ENCODE measurements at places on chromosomes 13 and 19. TPM values are rescaled to one million over a fixed set of nuclear protein-coding genes. Genes with fewer than 3 reads are reported as not detected.
A peak's percentile ranks its signal among the peaks of the same experiment; 100 is the strongest.

DNA sequence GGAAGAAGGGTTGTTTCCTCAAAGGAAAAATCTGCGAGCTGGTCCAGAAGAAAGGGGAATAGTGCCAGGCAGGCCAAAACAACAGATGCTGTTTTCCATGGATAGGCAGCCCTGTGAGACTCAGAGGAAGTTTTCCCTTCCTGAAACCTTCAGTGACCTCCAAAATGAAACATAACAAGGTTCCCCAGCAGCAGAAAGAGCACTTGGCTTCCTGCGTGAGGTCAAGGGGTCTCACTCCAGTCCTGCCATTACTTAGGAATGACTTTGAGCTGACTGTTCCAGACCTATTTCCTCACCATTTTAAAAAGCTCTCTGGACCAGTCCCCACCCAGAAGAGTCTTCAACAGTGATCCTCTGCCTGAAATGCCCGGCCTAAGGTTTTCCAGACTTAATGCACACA lies 104.6 kb upstream of the IPO5 start:
- DNase-seq = no peak

GRCh38 chr19:16655727-16656126 lies 4.2 kb downstream of the SMIM7 start:
- DNase-seq = no peak

DNA sequence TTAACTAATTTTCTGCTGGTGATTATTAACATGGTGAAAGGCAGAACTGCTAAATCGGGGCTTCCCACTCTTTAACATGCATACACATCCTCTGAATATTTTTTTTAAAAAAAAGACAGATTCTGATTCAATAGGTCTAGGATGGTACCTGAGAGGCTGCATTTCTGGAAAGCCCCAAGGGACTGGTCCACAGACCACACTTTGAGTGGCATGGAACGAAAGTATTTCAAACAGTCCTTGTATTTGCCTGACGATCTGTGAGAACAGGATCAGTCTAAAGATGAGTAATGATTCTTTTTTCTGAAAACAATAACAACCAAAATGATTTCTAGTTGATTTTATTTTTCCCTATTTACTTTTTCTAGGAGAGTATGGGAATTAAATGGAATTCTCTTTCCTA lies 16.7 kb upstream of the SPART start:
- no peak for DNase-seq

Gene KIR3DL2
- not detected for total RNA-seq

Gene MEX3D
- total RNA-seq = 94.9 TPM

DNA sequence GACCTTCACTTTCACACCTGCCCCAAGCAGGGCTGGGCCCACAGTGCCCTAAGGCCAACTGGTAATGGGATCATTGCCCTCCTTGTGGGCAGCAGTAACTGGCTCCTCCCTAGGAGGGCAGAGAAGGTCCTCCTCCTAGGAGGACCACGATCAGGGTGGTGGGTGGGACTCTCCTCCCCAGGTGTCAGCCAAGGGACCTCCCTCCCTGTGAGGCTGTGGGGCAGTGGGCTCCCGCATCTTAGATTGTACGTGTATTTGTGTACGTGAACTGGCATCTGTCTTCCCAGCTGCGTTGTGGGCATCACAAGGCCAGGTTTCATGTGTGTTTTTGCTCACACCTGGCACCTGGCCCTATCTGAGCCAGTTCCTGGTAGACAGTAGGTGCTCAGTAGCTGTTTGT lies 111.8 kb downstream of the SOX1 start:
- no peak for DNase-seq

Gene LRRC25
- total RNA-seq = not detected

Gene CPB2
- total RNA-seq = not detected

Gene CILP2
- total RNA-seq = 17.0 TPM

DNA sequence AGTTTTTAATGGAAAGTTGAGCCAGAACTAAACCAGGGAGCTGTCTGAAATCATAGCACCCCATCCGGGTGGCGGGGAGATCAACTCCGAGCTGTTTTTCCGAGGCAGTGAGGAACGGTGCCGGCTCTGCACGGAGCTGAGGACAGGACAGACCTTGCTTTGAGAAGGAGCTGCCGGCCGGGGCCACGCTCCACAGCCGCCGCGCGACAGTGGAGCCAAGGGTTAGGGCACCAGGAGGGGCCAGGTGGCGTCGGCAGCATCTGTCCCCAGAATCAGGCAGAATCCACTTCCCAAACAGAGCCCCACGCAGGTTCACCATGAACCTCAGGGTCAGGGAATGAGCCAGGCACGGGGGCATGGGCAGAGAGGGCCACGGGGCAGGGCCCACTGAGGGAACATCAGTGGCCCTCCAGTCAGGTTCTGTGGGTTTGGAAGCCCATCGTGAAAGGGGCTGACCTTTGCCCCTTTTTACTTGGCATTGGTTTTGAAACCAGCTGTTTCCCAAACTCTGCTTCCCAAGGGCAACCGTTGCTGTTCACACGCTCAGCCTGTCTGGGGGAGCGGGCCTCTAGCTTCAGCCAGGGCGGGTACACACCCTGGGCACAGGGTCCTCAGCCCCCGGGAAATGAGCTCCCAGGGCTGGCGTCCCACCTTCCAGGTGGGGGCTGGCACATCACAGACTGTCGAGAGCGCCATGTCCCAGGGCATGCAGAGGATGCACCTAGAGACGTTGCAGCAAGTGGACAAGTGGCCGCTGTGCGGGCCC lies 18.1 kb downstream of the PEX11G start:
- no peak for DNase-seq

- peak; percentile 63 for DNase-seq
Observed at GRCh38 chr19:35267353-35267817, 1.4 kb upstream of the USF2 start.

DNA sequence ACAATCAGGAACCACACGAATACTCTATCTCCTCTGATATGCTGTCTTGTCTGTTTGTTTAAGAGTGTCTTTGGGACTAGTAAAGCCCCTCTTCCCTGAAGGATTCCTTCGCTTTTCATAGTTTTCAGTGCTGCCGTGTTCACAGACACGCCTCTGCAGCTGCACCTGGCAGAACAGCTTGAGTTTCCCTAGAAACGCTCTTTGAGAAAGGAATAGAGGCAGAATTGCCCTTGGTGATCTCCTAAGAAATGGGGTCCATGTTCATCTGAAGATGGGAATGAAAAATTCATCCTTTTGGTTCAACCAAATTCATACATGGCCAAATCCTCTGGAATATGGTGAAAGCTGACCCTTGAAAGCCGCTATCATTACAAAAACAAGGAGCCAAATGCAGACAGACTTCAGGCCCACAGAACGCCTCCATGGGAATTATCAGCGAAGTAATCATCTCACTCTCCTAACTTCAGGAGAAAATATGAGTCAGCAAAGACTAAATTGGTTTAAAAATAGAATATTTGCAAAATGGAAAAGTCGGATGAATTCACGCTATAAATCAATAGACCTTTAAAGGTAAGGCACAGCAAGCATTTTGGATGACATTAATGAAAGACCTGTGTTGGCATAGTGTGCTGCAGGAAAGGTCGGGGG lies 5.5 kb downstream of the SACS start:
- no peak for DNase-seq

Gene SIAH3
- total RNA-seq = 0.35 TPM

GRCh38 chr19:3033595-3034405 lies 4.7 kb upstream of the TLE2 start:
- no peak for DNase-seq

Gene TRAPPC6A
- total RNA-seq = 23.3 TPM

DNA sequence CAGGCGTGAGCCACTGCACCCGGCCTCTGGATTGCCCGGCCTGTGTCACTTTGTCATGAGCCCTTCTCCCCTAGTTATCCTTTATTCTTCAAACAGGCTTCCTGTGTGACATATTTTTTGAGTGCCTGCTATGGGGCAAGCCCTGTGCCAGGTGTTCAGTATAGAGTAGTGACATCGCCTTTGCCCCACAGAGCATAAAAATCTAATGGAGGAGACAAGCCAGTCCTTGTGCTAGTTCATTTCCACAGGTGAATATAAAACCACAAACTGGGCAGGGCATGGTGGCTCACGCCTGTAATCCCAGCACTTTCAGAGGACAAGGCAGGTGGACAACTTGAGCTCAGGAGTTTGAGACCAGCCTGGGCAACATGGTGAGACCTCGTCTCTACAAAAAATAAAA lies 43.2 kb downstream of the BBC3 start:
- DNase-seq = no peak

GRCh38 chr13:50459046-50459445 lies 384.4 kb downstream of the DLEU7 start:
- DNase-seq = no peak

Gene SYDE1
- total RNA-seq = 21.4 TPM

GRCh38 chr19:821231-821824 lies 427 bp downstream of the PLPPR3 start:
- DNase-seq = peak; percentile 67

GRCh38 chr13:45316338-45316737 lies 24.6 kb downstream of the TPT1 start:
- no peak for DNase-seq

- DNase-seq = peak; percentile 48
Observed at GRCh38 chr13:81171065-81171647, 830.2 kb upstream of the SPRY2 start.

Gene MTRF1
- 28.7 TPM for total RNA-seq

- DNase-seq = no peak
Observed at GRCh38 chr19:15248106-15248505, 15.9 kb upstream of the EPHX3 start.

DNA sequence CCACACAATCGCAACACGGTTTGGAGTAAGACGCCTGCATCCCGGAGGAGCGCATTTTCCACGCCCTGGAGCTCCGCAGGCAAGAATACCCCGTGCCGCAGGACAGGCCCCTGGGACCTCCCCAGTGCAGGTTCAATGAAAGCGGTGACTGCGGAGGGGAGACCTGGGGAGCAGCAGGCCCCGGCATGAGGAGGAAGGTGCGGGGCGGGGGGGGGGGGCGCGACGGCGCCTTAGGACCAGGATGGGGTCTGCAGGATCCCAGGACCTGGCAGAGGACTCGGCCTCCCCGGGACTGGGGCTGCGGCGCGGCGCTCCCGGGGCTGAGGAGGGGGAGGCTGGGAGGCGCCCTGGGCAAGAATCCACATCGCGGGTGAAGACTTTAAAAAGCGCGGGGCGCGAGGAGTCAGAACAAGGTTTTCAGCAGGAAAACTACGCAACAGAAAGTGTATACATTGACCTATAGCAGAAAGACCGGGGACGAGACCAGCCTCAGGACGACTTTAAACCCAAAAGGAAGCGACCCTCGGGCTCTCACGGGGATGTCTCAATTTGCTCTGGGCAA lies 432 bp downstream of the ZNF611 start:
- DNase-seq = peak; percentile 39

DNA sequence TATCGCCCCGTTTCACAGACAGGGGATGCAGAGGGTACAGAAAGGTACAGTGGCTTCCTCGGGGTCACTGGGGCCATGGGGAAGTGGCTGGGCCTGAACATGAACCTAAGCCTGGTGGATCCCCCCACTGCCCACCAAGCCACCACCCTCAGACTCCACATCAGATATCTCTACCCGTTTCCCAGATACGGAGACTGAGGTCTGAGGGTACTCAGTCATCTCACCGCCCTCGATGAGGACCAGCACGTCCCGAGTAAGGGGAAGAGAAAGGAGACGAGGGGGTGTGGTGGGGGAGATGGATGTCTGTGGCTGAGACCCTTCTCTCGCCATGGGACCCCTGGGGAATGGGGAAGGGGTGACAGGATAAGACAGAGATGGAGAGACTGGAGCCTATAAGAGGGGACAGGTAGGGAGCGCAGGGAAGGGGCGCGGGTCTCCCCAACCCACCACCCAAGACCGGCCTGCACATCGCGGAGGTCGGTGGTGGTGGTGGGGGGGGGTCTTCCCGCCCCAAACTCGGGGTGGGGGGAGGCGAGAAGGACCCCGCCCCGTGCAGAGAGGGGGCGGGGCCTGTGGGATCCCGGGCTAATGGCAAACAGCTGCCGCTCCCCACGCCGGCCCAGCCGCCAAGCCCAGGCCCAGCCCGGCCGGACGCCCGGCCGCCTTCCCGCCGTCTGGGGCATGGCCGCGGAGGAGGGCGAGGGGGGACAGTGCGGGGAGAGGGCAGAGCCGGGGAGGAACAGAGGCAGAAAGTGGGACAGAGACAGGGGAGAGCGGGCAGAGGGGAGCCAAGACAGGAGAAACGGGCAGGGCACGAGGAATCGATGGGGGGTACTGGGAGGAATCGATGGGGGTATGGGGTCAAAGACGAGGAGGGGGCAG lies 698 bp downstream of the KANK2 start:
- DNase-seq = peak; percentile 61

DNA sequence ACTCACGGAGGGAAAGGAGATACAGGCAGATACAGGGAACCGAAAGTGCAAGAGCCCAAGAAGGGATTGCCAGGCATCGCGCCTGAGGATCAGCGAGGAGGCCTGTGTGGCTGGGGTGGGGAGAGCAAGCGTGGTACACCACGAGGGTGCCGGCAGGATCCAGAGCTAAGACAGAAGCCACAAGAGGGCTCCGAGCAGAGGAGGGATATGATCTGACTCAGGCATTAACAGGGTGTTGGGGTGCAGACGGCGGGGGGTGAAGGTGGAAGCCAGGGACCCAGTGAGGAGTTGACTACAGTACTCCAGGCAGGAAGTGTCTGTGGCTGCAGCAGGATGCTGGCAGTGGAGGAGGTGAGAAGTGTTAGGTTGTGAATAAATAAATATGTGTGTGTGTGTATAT lies 5.4 kb upstream of the PPP1R37 start:
- DNase-seq = no peak

DNA sequence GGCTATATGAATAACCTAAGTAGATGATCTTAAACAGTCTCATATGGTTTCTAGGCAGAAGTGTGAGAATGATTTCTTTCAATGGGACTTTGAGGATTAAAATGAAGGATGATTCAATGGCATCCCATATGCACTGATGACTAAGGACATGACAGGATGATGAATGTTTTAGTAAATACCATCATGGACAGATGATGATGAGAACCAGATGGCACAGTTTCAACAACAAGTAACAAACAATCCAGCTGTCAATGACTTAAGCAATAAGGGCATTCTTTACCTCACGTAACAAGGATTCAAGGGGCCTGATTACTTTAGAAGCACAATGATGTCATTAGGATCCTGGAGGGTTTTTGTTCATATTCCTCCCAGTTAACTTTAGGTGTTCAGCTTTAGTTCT lies 2678.4 kb downstream of the PCDH9 start:
- DNase-seq = no peak

GRCh38 chr13:109870696-109871370 lies 84.5 kb upstream of the IRS2 start:
- DNase-seq = no peak

DNA sequence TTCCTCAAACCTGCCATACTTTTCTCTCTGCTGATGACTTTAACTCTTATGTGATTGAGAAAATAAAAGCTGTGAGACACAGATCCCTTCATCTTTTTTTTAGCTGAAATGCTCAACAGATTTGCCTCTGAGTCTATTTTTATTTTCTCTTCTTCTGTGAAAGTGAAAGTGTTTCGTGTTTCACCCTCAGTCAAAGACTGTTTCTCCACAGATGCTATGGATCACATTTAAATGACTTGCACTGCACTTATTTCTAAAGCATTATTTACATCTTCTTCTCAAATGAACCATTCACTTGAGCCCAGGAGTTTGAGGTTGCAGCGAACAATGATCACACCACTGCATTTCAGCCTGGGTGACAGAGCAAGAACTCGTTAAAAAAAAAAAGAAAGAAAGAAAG lies 890.1 kb upstream of the PCDH20 start:
- DNase-seq = no peak

GRCh38 chr13:110206185-110206584 lies 100.8 kb downstream of the COL4A1 start:
- DNase-seq = no peak

- DNase-seq = no peak
Observed at GRCh38 chr19:19502281-19502680, 13.1 kb downstream of the TSSK6 start.

GRCh38 chr13:70253834-70254233 lies 145.6 kb upstream of the KLHL1 start:
- no peak for DNase-seq

GRCh38 chr19:10468133-10468532 lies 35.0 kb downstream of the KEAP1 start:
- DNase-seq = peak; percentile 67
